NCI-H226 (cell line): ENCODE measurements at places on chromosomes 11 and 22.
A peak's percentile ranks its signal among the peaks of the same experiment; 100 is the strongest.

DNA sequence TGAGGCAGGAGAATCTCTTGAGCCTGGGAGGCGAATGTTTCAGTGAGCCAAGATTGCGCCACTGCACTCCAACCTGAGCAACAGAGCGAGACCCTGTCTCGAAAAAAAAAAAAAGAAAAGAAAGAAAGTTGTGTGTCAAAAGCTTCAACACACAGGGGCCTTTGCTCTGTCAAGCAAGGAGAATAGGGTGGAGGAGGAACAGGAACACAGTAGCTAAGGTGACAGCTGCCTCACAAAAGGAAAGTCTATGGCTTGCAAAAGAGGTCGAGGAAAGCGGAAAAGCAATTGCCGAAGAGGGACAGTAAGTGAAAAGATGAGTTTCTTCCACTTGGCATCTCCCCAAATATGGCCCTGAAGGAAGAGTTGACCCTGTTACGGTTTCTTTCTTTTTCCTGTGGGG, 26.5 kb upstream of the TMA7B start:
- DNase-seq: no peak

- DNase-seq: peak; percentile 43
These were observed at the start of gene RAB3IL1 for GRCh38 chr11:61917334-61918109. Gene RAB3IL1 (minus strand): TSS chr11:61917566. CDS start chr11:61917367, 199 bp downstream.

DNA sequence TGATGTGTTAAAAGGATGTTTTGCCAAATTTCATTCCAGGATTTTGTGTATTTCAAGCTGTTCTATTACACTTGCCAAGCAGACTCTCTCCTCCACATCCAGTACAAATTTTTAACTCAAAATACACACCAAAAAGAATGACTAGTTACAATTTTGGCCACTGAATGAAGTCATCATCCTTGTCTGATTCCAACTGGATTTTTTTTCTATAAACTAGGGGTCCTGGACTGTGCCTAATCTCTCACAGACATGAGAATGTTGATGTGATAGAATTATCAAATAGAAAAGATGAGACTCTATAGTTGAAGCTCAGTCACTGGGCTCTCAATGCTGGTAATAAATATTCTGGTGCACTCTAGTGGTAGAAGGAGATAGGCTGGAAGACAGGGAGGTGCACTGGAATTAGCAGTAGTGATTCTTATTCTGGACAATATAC, 85.8 kb downstream of the FANCF start:
- DNase-seq: peak; percentile 20

- DNase-seq: no peak
These were observed 19.3 kb downstream of the HPS4 start for GRCh38 chr22:26464312-26464711.

DNA sequence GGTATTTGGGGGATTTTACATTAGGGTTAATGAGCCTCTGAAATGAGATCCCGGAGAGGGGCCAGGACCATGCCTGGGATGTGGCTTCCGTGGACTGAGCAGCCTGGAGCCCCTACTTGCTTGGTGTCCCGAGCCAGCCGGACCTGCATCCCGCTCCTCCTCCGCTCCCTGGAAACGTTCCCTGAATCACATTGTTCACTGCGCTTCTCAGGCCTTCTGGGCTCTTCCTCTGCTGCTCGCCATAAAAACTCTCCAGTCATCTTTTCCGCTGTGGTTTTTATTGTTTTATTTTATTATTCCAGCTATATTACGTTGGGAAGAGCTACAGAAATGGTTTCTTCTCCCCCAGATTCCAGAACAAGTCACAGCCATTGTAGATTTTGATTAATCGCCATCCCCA, 13.3 kb upstream of the KCNQ1OT1 start:
- DNase-seq: no peak

- no peak for DNase-seq
These were observed 18.0 kb downstream of the FAM227A start for GRCh38 chr22:38638216-38638615.

DNA sequence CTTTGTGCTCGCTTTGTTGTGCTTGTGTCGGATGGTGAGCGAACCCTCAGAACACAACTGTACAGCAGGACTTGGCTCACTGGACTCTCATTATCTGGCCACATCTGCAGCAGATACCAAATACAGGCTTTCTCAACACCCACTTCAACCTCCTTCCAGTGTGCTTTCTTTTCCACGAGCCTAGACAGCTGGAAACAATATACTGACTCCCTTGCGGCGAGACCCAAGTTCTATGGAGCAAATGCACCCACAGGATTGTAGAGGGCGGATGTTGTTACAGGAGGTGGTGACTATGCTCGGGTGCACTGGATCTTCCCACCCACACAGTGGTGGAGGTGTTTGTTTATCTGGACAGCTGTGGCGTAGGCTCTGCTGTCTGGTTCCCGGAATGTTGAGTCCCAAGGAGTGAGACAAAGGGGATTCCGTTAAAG, 204.3 kb downstream of the TENM4 start:
- DNase-seq: no peak

- DNase-seq: no peak
These were observed 36.1 kb downstream of the RNF169 start for GRCh38 chr11:74784726-74785125.

GRCh38 chr22:25845985-25846745, 104.2 kb downstream of the MYO18B start:
- no peak for DNase-seq

DNA sequence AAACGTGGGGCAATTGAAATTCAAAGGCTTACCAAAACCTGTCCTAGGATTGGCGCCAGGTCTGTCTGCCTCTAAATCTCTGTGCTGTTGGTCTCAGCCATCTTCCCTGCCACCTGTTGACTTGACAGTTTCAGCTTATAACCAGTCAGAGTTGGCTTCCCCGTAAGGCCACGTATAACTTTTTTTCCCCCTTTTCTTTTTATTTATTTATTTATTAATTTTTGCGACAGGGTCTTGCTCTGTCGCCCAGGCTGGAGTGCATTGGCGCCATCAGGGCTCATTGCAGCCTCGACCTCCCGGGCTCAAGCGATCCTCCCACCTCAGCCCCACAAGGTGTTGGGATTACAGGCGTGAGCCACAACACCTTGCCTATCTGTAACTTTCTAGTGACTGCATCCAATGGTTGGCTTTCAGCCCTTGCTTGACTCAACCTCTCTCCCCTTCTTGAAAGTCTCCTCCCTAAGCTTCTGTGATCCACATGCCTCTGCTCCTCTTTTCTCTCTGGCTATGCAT, 1.4 kb upstream of the SYVN1 start:
- no peak for DNase-seq

DNA sequence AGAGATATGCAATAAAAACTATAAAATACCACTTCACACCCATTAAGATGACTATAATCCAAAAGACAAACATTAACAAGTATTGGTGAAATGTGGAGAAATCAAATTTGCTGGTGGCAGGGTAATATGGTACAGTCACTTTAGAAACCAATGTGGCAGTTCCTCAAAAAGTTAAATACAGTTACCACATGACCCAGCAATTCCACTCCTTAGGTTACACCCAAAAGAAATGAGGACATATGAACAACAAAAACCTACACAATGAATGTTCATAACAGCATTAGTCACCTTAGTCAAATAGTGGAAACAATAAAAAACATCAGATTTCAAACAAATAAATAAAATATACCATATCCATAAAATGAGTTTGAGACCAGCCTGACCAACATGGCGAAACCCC, 52.6 kb downstream of the RDX start:
- no peak for DNase-seq

DNA sequence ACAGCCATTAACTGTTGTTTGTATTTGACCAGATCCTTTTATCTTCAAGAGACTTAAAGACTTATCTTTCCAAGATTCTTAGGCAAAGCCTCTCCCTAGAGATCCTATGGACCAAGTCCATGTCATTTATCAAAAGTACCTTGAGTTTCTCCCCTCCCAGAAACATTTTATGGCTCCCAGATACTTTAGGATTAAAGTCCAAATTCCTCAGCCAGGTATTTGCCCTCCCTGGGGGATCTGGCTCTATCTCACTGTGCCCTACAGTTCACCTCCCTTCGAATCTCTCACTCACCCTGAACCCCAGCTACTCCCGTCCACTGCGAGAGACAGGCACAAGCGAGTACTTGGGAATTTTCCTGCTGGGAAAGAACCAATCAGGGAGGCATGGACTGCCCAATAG, 11.9 kb downstream of the MS4A8 start:
- DNase-seq: no peak

GRCh38 chr11:97356144-97356543, 966.3 kb downstream of the JRKL start:
- DNase-seq: no peak

- DNase-seq: no peak
These were observed 798.1 kb downstream of the OPCML start for GRCh38 chr11:132734217-132734616.

- DNase-seq: no peak
These were observed 7.5 kb upstream of the B3GNT6 start for GRCh38 chr11:77026743-77027142.

GRCh38 chr11:10477690-10478046, 22.6 kb downstream of the AMPD3 start:
- DNase-seq: no peak

DNA sequence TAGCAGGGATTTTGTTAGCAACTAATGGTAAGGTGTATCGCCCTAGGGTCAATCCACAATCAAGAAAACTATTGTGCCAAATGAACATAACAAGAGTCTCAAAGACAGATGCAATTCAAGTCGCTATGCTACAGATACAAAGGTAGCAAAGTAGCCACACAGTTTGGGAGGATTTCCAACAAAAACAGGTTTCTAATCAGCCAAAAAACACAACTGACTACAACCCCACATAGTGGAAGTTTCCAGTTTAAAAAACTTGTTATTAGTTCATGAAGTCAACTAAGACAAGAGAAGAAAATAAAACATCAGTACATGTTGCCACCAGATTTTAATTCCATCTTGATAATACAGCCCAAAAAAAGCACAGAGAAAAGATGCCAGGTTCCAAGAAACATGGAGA, 38.0 kb downstream of the MYH9 start:
- DNase-seq: no peak

DNA sequence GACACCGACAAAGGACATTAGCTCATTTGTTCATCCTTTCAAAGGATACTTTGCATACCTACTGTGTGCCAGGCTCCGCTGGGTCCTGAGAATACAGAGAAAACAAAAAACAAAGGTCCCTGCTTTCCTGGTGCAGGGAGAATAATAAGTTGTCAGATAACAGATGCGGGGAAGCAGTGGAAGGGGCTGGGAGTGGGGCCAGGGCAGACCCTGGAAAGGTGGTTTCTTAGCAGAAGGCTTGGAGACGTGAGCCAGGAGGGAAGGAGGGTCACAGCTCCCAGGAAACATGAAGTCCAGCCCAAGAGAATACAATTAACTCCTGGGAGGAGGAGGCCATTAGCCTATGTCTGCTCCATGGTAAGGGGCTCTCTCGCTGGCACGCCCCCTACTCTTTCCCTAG, 9.8 kb upstream of the ANO1 start:
- DNase-seq: no peak

- no peak for DNase-seq
These were observed 485.4 kb downstream of the SOX6 start for GRCh38 chr11:15870911-15871310.

- no peak for DNase-seq
These were observed 85.6 kb downstream of the TRIM29 start for GRCh38 chr11:120052196-120052775.

- no peak for DNase-seq
These were observed 24.1 kb upstream of the ASPHD2 start for GRCh38 chr22:26404851-26405421.

DNA sequence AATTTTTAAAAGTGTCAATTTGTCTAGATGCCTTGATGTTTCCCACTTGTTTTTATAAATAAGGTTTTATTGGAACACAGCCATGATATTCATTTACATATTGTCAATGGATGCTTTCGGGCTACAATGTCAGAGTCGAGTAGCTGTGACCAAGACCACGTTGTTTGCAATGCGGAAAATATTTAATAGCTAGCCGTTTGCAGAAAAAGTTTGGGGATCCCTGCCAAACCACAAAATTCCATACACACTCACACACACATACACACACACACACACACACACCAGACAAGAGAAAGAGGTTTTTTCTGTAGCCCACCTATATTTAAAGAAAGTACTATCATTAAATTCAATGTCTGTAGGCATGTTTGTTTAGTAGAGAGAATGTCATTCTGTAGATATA, 58.3 kb downstream of the TYR start:
- no peak for DNase-seq

GRCh38 chr11:128688031-128688713, 5.7 kb upstream of the FLI1 start:
- DNase-seq: no peak

DNA sequence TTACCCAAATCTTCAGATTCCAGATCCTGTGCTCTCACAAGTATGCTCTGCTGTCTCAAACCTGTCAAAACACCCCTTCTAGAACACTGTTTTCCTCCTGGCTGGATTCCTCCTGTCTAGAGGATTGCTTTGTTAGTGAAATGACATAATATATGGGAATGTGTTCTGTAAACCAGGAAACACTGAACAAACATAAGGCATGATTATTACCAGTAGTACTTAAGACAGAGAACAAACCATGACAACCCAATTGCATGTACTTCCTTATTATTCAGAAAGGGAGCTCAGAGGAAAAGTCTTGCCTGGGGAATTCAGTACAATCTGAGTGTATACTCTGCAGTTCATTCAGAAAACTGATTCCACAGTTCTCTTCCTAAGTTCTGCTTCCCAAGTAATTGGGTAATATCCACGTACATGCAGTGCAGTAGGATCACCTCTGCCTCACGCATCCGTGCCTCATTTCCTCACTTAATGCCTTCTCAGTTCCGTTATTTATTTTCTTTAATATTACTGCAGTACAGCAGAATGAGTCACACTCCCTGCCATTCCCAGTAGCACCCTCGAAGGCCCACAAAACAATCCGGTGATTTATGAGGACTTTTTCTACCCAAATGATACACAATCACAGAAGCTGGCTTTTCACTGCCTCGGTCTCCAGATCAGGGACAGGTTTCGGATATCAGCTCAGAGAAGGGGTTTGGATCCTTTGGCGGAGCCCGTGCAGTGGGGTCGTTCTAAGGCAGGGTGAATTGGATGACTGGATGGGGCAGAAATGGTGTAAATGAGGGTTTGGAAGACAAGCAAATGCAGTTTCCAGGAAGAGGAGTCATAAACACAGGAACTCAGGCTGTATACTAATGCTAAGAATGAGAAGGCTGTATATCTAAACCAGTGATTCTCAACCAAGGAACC, 896.9 kb downstream of the KCNA4 start:
- DNase-seq: peak; percentile 84

- no peak for DNase-seq
These were observed 20.6 kb downstream of the MRGPRG start for GRCh38 chr11:3197878-3198528.
